Activated CD4-positive, alpha-beta T cell treated with anti-CD3 and anti-CD28 coated beads, Interleukin-2, Interleukin-4, amounts not matched to agents 100 ng/mL and 50 ng/mL, durations not matched to agents 16 hours and 8 hours (primary cell): ENCODE measurements at places on chromosomes 7 and 10.

DNA sequence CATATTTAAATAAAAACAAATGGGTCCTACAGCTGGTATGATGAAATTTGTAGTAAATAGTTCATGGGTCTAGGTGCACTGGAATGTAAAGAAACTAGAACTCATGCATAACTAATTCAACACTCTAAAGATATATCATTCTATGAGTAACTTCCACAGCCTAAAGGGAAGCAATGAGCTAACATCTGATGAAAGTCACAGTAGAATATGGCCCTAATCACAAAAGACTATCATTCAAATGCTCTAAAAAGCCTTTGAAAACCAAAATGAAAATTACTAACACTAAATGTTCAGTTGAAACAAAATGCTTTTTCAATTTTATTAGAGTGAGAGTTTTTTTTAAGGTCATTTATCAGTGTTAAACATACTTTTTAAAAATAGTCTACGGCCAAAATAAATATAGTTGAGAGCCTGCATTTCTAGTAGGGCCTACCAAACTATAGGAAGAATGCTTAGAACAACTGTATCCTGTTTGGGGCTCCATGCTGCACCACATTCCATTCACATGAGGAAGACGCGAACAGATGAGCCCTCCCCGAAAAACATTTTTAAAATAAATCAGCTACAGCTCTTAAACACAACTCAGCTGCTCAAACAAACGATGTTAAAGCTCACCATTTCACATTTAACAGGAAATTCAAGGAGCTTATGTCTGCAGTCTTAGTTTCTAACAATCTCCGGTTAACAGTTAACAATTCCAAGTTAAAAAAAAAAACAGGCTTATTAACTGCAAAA lies 134.5 kb downstream of the NRBF2 start:
- peak; percentile 23 for DNase-seq

DNA sequence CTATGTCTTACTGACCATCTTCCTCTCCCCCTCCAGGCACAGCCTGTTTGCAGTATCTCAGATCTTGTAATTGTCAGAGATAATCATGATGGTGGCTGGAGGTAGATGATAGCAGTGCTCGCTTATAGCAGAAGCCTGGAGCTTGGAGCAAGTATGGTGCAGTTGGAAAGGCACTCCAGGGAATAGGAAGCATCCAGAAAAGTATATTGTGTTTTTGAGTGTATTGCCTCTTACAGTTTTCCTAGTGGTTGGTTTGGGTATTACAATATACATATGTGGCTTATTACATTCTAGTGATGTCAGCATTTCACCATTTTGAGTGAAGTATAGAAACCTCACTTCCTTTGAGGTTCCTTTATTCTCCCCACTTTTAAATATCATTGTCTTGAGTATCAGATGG lies 101.5 kb downstream of the STK31 start:
- no peak for DNase-seq

DNA sequence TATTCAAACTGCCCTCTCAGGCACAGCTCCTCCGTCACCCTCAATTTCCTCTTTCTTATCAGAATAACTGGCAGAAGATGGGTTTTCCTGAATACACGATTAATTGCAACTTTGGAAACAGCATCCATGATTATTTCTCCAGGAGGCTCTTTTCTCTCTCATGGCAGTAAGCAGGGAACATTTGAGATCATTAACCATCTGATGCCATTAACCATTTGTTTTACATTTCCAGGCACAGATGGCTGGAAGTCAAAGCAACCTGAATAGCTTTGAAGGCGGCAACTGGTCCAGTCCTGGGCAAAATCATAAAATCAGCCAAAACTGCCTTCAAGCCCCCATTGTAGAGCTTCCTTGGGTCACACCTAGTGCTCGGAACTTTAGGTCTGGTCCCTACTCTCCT lies 289.5 kb upstream of the AOAH start:
- DNase-seq: no peak

DNA sequence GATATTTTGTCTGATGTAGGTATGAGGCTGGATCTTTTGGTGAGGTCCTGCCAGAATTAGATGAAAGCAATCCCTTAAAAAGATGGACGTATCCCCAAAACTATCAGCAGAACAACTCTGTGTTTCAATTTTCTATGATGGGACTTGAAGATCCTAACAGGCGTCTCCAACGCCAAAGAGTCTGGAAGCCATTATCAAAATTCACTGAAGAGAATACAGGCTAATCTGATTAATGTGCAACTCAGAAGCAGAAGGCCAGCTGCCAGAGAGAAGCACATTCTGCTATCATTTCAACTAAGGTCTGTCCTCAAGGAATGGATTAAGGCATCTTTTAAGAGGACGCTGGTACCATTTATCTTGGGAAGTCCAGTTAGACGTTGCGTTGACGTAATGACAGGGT lies 119.7 kb downstream of the FGFR2 start:
- DNase-seq: no peak

DNA sequence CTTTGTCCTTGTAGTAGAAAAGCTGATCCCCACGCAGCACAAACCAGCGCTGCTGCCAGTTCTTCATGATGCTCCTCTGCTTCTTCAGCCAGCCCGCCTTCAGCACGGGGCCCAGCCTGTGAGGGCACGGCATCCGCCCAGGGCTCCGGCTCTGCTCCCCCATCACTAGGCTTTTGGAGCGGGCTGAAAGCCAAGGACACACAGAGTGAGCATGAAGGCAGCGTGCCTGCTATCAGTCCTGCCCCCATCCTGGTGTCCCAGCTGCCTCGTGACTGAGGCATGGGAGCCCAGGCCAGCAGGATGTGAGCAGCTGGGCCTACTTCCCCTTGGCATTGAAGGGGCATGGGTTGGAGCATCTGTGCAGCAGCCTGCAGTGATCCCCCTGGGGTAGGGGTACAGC lies 21.9 kb downstream of the ARHGAP22 start:
- no peak for DNase-seq

DNA sequence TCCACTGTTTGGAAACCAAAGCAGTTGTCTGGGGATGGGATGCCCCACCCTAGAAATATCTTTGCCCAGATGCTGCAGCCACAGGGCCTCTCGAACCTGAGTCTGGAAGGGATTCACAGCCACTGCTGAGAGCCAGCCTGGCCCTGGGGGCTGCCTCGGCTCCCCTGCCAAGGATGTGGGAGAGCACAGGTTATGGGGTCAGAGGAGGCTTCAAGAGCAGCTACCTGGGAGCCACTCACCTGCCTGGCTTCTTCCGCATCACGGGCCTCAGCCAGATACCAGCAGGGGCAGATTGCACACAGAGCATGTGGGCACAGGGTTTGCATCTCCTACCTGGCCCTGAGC lies 5.4 kb upstream of the PWWP2B start:
- DNase-seq: no peak

GRCh38 chr7:12244129-12244528 lies 33.0 kb downstream of the TMEM106B start:
- DNase-seq: no peak

DNA sequence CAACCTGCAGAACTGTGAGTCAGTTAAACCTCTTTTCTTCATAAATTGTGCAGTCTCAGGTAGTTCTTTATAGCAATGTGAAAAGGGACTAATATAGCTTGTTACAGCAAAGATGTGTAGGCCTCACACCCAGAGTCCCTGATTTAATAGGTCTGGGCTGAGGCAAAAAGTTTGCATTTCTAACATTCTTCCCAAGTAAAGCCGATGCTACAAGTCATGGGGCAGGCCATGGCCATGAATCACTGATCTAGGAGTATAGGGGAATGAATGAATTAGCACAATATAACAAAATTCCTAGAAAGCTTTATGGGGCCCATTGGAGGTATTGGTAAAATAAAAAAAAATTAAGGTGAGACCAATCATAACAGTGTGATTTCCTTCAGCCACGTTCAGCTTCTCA lies 11.5 kb upstream of the AASS start:
- no peak for DNase-seq

DNA sequence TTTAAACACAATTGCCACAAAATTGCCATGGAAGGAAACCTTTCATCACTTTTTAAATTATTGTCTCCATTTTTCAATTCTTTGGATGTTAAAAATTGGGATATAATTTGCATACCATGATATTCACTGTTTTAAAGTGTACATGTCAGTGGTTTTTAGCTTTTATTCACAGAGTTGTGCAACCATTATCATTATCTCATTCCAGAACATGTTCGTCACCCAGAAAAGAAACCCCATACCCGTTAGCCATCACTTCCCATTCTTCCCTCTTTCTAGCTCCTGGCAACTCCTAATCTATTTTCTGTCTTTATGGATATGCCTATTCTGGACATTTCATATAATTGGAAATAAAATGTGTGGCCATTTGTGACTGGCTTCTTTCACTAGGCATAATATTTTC lies 260.3 kb upstream of the FERD3L start:
- no peak for DNase-seq

DNA sequence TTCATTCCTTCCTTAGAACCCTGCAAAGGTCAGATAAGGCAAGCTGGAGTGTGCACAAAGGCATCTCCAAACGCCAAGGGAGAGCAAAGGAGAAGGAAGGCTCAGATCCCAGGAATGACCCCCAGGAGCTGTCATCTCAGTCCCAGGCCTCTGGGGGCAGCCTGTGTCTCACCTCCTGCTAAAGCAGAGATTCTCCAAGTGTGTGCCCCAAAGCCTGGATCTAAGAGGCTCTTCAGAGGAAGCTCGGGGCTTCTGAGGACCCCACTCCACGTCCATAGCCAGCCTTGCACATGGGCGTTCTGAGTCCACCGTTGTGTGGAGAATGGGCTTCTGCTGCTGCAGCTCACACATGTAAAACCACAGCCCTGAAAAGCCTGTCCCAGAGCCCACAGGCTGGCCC lies 5.1 kb upstream of the GRID1 start:
- DNase-seq: no peak

DNA sequence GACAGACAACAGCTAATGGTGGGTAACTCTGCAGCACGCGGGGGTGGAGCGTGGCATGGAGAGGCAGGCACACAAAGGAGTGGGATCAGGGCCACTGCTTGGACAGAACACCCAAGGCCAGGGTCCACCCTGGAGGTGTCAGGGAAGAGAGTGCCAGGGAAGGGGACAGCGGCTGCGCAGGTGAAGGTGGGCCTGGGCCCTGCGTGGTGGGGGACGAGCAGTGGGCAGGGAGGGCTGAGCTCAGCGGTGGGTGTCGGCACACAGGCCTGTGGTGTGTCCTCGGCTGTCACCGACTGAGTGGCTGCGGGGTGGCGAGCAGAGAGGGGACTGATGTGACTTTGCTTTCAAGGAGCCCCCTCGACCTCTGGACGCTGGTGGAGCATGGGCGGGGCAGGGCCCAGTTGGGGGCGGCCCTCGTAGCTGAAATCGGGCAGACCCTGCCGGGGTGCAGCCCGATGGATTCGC lies 8.4 kb upstream of the SCART1 start:
- DNase-seq: no peak

DNA sequence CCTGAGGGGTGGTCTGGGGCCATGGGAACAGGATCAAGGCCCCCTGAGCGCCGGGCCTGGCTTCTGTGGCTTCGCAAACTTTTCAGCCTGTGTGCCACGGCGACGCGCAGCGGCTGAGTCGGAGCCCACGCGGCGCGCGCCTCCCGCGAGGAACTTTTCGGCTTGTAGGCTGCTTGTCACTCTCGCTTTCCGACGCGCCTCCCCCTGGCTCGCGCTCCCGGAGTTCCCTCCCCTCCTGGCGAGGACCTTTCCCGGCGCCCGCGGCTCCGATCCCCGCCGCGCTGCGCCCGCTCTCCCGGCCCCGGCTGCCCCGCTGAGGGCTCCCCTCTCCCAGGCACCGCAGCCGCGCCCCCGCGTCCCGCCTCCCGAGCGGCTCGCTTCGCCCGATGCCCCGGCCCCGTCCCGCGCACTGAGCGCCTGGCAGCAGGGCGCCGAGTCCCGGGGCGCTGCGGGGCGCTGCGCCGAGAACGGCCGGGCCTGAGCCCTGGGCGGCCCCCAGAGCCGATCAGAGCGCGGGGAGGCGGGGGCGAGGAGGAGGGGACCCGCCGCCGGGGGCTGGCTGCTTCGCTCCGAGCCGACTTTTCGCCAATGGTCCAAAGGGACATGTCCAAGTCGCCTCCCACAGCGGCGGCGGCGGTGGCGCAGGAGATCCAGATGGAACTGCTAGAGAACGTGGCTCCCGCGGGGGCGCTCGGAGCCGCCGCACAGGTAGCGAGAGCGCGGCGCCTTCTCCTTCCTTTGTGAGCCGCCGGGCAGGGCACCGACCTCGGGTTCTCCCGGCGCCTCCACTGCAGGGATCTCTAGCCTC lies at the start of gene CACNB2:
CACNB2 (plus strand) TSS at position 276 of the 808 bp plus-strand sequence.
- no peak for DNase-seq

DNA sequence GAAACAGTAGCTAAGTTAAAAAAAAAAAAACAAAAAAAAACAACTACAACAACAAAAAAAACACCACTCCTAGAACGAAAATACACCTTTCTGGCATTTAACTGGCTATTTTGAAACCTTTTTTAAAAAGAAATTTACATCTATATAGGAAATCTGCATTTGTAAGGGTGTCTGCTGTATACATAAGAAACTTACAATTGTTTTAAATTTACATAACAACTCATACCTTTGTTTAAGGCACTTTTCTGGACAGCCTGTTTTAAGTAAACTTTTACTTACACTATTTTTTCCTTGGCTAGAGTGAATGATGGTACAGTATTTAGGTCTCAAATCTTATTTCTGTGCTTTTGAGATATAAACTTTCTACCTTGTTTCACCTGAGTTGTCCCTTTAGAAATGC lies 34.0 kb upstream of the PAPSS2 start:
- no peak for DNase-seq

DNA sequence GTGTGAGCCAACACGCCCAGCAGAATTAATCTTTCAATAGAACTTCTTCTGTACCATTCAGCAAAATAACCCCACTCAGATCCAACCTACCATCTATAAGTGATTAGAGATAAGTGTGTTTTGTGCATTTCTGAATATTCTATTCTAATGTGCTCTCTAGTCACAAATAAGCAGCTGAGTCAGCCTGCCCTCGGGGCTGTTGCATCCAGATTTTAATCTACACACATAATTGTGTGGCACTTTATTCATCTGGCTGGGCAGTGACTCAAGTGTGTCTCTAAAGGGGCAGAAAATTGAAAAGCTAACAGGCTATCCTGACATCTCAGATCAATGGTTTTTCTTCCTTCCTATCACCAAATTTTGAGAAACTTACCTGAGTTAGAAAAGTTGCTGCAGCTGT lies 60.3 kb downstream of the PRR15 start:
- DNase-seq: no peak

- DNase-seq: no peak
These were observed 204.6 kb downstream of the IMMP2L start for GRCh38 chr7:111357691-111358090.

GRCh38 chr10:13637894-13638293 lies 51.1 kb downstream of the PRPF18 start:
- DNase-seq: no peak

GRCh38 chr10:110973400-110973799 lies 54.0 kb downstream of the SHOC2 start:
- DNase-seq: no peak
